ENCODE measurements at places on chromosomes 6 and 20.
A peak's percentile ranks its signal among the peaks of the same experiment; 100 is the strongest.

DNA sequence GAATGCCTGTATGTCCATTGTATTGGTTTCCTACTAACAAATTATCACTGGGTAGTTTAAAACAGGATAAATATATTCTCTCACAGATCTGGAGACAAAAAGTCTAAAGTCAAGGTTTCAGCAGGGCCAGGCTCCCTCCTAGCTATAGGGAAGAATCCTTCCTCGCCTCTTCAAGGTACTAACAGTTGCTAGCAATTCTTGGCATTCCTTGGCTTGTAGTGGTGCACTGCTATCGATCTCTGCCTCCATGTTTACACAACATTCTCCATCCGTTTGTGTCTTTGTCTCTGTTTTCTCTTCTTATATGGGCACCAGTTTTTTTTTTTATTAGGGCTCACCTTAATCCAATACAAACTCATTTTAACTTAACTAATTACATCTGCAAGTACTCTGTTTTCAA lies 48.9 kb downstream of the OR2B6 start:
- no peak for DNase-seq

DNA sequence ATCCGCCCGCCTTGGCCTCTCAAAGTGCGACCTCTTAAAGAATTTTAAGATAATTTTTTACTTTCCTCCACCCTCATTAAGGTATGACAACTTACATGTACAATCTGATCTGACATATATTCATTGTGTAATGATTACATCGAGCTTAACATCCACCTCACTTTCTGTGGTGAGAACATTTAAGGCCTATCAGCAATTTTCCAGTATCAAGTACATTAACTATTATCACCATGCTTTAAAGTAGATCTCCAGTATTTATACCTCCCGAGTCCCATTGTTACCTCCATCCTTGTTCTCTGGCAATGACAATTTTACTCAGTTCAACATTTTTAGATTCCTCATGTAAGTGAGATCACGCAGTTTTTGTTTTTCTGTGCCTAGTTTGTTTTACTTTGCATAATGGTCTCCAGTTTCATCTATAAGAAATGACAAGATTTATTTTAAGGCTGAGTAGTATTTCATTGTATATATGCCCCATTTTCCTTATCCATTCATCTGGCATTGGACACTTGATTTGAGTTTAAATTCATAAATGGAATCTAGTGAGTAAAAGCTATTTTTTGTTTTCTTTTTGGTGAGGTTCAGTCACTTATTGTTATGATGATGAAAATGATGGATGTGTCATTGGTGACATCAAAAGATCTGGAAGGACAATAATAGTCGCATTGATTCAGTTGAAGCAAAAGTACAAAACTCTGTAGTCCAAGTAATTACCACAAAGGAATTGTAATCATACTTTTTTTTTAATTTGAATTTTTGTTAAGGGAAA lies 87.0 kb downstream of the OR2B2 start:
- DNase-seq, result no peak

DNA sequence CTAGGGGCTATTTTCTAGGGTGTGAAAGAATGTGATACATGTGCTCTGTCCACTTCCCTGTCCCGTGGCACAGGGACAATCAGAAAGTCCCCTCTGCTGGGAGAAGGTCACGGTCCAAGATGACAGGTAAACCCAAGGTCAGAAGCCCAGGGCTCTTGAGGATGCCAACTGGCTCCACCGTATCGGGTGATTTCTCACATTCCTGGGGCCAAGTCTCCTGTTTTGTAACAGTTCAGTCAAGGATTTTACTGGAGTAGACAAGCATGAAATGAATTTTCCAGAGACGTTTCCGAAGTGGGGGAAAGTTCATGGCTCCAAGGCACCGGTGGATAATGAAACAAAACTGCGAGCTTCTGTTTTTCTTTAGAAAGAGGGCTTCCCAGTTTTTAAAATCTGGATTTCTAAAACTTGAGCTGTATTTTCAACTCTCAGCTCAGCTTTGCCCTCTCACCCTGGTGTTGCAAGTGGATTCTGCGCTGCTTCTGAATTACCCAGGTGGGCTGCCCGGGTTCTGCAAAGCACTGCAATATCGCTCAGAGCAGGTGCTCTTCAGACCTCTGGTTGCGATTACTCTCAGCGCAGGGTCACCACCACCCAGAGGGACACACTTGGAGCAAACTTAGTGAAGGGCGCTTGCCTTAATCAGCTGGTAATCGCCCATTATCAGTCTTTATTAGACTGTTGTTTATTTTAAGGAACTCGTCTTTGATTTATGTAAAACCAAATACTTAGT lies 64.4 kb upstream of the TMEM170B start:
- DNase-seq, result no peak

GRCh38 chr6:43613721-43614395 lies 15.2 kb downstream of the GTPBP2 start:
- DNase-seq, result no peak

GRCh38 chr6:156880913-156881312 lies 103.7 kb downstream of the ARID1B start:
- DNase-seq, result no peak

DNA sequence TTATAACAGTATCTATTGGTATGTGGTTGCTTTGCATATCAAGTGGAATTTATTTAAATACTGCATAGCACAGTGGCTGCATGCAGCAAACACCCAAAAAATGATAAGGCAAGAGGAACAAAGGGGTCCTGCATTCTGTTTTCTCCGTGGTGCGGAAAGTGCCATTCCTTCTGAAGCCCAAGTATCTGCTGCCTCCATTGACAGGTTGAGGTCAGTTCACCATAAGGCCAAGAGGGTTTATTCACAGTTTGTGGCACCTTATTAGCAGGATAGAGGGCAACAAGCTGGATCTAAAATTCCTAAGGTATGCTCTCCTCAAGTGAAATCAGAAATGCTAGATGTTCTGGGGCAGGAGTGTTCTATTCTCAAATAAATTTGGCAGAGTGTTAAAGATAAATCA lies 9.3 kb downstream of the CARMIL1 start:
- DNase-seq, result no peak

- no peak for DNase-seq
These were observed 450.1 kb downstream of the COL12A1 start for GRCh38 chr6:74755778-74756177.

- peak; percentile 65 for DNase-seq
These were observed 279.7 kb downstream of the UST start for GRCh38 chr6:149026530-149026942.

DNA sequence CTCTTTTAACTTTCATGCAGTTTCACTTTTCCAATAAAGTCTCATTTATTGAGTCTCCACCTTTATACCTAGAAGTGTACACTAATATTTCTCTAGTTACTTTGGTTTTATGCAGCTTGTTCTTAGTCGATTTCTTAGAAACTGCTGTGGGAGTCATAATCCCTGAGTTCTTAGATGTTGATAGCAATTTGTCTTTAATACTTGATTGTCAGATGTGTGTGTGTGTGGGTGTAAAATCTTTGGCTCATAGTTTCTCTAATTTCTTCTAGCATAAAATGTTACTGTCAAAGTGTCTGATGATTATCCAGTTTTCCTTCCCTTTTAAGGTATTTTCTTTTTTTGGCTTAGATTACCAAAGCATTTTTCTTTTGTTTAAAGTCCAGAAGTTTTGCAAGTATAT lies 473.8 kb upstream of the PTCHD4 start:
- DNase-seq, result no peak

- peak; percentile 98 for DNase-seq
These were observed 40.3 kb upstream of the TLDC2 start for GRCh38 chr20:36835453-36836198.

DNA sequence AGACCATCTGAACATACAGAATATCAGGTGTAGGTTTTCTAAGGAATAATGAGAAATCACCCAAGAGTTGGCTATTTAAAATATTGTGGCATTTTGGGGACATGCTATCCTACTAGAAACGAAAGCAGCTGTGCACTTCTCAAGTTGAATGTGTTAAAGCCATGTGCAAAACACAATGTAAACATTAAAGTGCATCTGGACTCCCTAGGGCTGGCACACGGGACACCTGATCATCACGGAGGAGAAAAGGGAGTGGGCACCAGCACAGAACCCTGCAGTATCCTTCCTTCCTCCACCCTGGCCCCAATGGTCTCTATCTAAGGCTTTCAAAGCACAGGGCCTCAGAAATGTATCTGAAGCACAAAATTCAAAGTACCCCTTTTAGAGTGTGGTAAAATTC lies 94.3 kb downstream of the INSM1 start:
- no peak for DNase-seq

DNA sequence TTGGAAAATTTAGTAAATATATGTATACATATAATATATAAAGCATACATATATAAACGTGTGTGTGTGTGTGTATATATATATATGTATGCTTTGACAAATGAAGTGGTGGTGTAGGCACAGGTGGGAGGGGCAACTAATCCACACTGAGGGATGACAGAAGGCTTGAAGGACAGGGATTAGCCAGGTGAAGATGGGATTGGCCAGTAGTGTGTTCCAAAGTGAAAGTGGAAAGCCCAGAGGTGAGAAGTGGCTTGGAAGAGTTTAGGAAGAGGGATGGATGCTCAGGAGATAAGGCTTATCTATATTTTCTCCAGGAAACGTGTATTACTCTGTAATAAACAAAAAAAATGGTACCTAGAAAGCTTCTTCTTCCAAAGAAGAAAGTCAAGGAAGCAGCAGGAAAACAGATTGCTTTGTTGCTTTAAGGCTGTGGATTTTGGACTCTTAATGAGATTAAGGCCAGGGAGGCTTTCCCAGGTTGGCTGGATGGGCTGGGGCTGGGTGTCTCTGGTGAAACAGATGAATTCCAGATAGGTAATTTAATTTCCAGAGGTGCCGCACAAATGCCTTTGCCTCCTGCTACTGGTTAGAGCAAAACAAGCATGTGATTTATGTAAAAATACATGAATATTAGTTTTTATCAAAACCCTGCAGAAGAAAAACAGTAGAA lies 63.9 kb downstream of the JARID2 start:
- DNase-seq, result no peak

DNA sequence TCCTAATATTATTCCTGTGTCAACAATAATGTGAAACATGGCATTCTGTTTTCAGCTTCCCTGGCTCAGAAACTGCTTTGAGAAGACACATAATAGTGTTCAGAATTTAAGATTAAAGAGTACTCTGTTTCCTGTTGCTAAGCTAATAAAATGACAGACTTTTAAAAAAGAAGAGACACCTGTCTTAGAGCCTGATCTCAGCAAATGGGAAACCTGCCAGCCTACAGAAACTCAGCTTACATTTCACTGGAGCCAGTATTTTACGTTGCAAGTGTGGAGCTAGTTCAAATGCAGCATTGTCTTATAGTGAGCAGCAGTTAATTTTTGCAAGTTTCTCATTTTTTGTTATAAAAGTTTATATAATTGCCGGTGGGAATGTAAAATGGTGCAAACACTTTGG lies 28.8 kb downstream of the KIZ start:
- DNase-seq, result no peak

- no peak for DNase-seq
These were observed 32.1 kb downstream of the COL20A1 start for GRCh38 chr20:63325021-63325471.

- DNase-seq, result no peak
These were observed 33.5 kb downstream of the XRN2 start for GRCh38 chr20:21336455-21337151.

GRCh38 chr6:118319894-118320649 lies 228.0 kb upstream of the PLN start:
- DNase-seq, result no peak

DNA sequence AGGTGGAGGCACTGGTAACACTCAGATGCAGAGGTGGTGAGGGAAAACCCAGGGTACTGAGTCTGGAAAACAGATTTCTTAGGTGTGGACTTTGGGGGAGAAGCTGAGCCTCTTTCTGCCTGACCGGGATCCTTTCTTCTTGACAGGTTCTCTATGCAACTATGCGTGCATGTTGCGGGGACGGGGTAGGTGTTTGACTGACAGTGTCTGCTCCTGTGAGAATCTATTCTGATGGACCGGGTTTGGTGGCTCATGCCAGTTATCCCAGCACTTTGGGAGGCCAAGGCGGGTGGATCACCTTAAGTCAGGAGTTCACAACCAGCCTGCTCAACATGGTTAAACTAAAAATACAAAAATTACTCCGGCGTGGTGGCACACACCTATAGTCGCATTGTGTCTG lies 27.9 kb upstream of the ID1 start:
- DNase-seq, result no peak

- no peak for DNase-seq
These were observed 342.2 kb downstream of the CDH26 start for GRCh38 chr20:60300374-60300773.

DNA sequence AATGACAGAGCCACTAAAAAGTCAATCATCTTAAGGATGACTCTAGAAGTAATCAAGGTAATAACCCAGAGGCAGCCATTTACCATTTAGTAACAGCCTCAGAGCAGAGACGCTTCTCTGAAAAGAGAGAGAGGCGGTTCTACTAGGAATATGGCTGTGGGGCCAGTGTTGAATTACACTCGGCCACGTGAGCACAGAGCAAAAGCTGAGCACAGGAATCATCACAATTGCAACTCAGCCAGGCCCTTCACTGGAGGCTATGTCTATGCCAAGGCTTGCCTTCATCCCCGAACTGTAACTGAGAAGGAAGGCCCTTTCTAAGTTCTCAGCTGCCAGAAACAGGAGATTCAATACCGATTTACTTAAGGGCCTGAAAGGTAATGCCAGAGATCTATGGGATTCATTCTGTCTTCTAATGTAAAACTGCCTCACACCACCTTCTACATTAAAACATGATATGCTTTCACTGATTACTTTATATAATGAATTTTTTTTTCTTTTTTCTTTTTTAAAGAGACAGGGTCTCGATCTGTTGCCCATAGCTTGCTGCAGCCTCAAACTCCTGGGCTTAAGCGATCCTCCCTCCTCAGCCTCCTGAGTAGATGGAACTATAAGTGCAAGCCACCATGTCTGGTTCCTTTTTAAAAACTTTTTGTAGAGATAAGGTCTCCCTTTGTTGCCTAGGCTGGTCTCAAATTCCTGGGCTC lies 67.6 kb downstream of the NUDT3 start:
- peak; percentile 50 for DNase-seq

DNA sequence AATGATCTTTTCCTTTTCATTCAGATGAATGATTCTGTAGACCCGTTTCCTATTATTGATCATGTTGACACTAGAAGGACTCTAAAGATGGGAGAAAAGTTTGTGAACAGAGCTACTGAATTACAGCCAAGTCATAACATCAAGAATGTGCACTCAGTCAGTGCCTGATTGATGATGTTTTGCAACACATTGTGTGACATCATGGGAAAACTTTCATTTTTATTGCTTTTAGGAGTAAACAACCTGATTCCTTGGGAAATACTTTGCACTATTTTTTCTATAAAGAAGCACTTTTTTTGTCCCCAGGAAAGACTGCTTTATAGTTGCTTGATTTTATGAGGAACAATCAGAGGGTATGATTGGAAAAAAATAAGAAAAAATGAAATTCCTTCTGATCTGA lies 383.8 kb upstream of the JAG1 start:
- no peak for DNase-seq
